ENCODE measurements at places on chromosomes 3 and 15.
A peak's percentile ranks its signal among the peaks of the same experiment; 100 is the strongest.

- DNase-seq: no peak
Observed at GRCh38 chr3:13832130-13832529, 47.7 kb downstream of the WNT7A start.

GRCh38 chr3:134605556-134605955 lies 45.3 kb downstream of the KY start:
- DNase-seq: no peak

DNA sequence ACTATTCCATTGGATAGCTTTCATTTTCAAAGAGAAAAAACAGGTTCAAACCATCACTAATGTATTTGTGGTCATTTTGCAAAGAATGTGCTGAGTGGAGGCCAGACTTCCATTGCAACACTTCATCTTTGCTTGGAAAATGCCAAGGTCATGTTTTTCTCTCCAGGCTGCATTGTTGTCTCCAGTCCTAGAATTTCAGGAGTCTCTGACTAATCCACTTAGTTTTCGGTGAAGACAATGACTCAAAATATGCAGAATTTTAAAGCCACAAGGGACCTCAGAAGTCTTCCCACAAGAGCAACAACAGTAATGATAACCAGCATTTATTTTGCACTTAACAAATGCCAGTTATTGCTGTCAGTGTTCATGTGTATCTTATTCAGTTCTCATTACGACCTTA lies 277.0 kb downstream of the RYR3 start:
- peak; percentile 57 for DNase-seq

DNA sequence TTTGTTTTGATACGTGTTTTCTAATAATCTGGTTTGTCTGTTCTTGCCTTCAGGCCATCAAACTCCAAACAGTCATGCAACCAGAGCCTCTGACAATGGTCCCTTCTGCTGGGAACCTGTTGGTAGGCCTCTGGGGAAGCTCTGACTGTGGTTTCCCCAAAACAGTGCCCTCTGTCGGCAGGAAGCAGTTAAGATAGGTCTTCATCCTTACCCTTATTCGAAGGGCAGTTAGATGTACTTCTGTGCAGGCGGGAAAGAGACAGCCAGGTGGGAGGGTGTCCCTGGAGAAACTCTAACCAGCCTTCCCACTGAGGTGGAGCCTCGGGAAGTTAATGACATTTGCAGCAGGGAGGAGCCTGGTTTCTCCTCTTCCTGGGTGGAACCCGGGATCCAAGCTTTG lies 81.6 kb upstream of the CHMP2B start:
- DNase-seq: no peak

GRCh38 chr15:68203486-68203885 lies 1.6 kb downstream of the CALML4 start:
- no peak for DNase-seq

GRCh38 chr3:106025151-106025722 lies 156.4 kb upstream of the CBLB start:
- DNase-seq: peak; percentile 20

- DNase-seq: peak; percentile 34
Observed at GRCh38 chr15:39801641-39802309, 19.1 kb upstream of the FSIP1 start.

GRCh38 chr3:181267312-181267711 lies 277.8 kb upstream of the DNAJC19 start:
- DNase-seq: no peak

All from AG20443 (cell line).